Uterus (tissue), 4 donors: ENCODE measurements at places on chromosomes 2 and 18. TPM values are rescaled to one million over a fixed set of nuclear protein-coding genes. Genes with fewer than 3 reads are reported as not detected.

The TRIM54 gene
- 0.88 TPM for total RNA-seq

DNA sequence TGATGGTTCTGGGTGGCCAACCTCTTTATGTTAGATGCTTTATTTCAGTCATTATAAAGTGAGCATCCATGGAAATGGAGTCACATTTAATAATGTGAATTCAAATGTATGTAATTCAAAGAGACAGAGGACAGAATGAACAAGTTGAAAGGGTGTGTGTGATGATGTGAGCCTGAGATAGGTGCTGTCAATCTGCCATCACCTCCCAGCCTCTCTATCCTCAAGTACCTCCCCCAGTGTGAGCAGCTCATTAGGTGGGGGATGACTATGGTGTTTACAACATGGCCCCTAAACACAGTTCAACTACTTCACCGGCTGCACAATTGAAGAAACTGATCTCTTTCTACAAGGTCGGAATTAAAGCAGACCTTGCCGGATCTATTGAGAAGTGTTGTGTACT is 74.7 kb upstream of the IGFBP5 start:
- DNase-seq, result no peak

The DOK6 gene
- total RNA-seq, result 1.6 TPM

GRCh38 chr2:151852260-151853069 is 24.2 kb upstream of the ARL5A start:
- DNase-seq, result no peak

The VIT gene
- total RNA-seq, result 0.26 TPM

DNA sequence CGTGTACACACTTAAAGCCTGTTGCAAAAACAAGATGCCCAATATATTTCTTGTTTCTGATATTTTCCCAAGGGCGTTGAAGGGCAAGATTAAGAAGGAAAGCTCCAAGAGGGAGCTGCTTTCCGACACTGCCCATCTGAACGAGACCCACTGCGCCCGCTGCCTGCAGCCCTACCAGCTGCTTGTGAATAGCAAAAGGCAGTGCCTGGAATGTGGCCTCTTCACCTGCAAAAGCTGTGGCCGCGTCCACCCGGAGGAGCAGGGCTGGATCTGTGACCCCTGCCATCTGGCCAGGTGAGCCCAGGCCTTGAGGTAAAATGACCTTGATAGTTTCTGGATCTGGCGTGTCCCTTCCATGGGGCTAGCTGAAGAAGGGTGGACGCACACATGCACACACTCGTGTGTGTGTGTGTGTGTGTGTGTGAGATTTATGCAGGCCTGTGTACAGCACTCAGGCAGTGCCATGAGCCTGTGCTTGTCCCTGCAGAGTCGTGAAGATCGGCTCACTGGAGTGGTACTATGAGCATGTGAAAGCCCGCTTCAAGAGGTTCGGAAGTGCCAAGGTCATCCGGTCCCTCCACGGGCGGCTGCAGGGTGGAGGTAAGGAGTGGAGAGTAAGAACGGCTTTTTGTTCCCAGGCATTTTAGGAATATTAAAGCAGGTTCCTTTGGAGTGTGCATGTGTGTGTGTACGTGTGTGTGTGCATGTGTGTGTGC is 23.6 kb downstream of the MLPH start:
- no peak for DNase-seq

DNA sequence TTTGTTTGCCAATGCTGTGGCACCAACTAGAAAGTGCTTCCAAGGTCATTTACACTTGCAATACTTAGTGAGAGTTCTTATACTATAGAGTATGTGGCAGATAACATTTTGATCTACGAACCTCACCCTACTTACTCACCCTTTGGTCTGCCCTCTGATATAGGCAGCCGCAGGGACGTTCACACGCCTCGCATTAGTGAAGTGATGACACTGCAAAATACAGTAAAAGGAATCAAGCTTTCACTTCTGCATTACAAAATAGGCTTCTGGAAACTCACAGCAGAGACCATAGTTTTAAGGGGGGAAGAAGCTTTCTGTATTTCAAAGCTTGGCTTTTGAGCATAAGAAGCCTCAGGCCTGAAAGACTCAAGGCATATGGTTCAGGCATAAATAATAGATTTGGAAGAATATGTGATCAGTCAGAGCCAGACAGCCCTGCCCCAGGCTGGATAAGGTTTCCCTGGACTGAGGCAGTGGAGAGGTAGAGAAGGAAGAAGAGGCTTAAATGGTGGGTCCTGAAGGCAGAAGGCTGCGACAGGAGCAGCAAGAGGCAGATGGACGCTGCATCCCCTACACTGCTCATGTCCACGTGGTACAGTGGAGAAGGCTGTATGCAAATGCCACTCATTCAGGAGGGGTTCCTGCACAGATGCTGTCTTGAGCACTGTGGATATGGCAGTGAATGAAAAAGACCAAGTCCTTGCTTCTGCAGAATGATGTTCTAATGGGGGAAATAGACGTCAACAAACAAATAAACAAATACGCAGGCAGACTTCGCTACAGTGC is 63.1 kb downstream of the FECH start:
- no peak for DNase-seq
